ENCODE measurements at places on chromosomes 7 and 10. TPM values are rescaled to one million over a fixed set of nuclear protein-coding genes. Genes with fewer than 3 reads are reported as not detected.

LIPK gene
- total RNA-seq, result not detected

MBL2 gene
- total RNA-seq, result not detected

SPDYE5 gene
- total RNA-seq, result 0.16 TPM

CASP7 gene
- total RNA-seq, result 7.4 TPM

DRGX gene
- not detected for total RNA-seq

CFAP70 gene
- total RNA-seq, result 2.9 TPM

- peak; percentile 80 for DNase-seq
Observed at GRCh38 chr7:20408467-20408826, 77.7 kb downstream of the ITGB8 start.

- no peak for DNase-seq
Observed at GRCh38 chr10:99497343-99498025, 35.3 kb upstream of the NKX2-3 start.

DNA sequence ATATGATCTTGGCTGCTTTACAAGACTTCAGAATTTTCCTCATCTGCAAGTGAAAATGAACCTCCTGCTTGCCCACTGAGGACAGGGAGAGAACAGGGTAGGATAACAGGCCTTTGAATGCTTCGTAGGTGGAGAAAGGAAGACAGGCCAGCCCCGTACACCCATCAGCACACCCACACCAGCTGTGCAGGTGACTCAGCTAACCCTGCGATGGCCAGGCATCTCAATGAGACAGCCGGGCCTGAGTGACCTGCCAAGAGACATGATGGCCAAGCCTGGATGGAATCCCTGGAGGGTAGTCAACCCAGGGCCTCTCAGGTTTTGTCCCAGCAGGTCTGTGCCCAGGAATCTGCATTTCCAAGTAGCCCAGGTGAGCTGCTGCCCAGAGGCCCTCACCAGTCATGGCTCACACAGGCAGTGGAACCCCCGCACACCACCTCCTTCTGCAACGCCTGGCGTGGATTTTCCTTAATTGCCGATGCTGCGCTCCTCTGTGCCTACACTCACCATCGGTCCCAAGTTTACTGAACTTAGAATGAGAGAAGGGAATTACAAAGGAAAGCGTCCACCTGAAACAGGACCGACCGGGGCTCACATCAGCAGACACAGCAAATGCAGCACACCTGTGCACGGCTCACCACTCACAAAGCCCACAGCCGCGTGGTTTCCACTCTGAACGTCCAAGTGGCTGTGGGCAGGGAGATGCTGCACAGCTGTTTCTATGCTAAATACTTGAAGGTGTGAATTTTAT is 163.7 kb downstream of the DIP2C start:
- DNase-seq, result peak; percentile 8

GRCh38 chr10:74652664-74653063 is 173.7 kb upstream of the KAT6B start:
- no peak for DNase-seq

GRCh38 chr7:121334875-121335648 is 6.3 kb downstream of the WNT16 start:
- DNase-seq, result no peak

GRCh38 chr7:74115326-74115725 is 31.7 kb downstream of the LIMK1 start:
- DNase-seq, result no peak

DNA sequence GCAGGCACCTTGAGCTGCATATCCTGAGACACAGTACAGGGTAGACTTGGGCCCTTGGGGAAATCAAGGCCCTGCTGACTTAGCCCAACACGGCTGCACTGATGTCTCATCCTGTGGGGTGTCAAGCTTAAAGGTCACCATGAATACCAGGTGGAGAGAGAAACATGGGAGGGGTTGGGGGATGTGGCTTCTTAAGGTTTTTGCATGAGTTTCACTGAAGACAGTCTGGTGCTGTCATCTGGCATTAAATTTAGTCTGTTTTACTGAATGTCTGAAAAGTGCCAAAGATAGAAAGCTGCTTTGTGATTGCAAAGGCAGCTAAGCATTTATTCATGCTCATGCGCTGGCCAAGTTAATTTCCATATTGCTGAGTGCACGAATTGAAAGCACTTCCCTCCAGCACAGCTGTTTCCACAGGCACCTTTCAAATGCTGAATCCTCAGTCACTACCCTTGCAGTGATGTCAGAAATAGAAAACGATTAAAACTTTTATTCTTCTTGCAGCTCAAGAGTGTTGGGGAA is 102.1 kb downstream of the OSBPL3 start:
- DNase-seq, result no peak

- DNase-seq, result no peak
Observed at GRCh38 chr10:97519342-97519741, 20.6 kb downstream of the UBTD1 start.

GRCh38 chr10:51733057-51733456 is 33.7 kb upstream of the CSTF2T start:
- no peak for DNase-seq

DNA sequence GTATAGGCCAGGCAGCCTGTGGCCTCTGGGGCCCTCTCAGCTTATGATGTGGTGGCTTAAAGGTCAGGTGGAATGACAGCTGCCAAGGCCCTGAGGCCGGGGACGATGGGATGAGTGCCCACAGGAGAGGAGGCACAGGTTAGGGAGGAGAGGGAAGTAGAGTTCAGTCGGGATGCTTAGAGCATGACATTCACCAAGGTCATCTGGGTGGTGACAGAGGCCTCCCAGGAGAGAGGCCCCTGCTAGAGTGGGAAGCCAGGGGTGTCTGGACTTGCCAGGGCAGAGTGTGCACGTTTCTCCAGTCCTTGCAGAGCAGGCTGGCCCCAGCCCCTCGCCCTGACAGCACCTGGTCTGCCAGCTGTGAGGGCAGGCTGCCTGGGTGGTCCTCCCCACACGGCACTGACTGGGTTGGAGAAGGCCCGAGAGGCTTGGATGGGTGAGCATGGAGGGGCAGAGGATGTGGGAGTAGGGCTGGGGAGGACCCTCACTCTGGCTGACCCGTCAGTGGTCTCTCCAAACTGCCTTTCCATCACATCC is 1.5 kb downstream of the CALHM1 start:
- DNase-seq, result no peak

- DNase-seq, result no peak
Observed at GRCh38 chr10:20254497-20254896, 438.3 kb downstream of the PLXDC2 start.

Measured in MCF 10A (cell line).